ENCODE measurements at places on chromosomes 4 and X. TPM values are rescaled to one million over a fixed set of nuclear protein-coding genes. Genes with fewer than 3 reads are reported as not detected.

DNA sequence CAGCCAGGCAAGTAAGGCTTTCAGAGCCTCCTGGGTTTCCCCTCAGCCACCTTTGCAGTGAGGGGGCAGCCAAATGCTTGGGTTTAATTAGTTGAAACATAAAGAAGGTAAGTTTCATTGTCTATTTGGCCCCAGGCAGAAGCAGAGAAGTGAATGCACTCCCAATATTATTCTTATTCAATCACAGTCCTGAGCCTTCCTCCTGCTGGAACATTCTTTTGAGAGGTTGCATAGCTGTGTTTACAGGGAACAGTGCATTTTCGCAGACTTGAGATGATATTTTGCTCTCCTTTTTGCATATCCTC is 13.9 kb downstream of the SLC2A9 start:
- no peak for DNase-seq

DNA sequence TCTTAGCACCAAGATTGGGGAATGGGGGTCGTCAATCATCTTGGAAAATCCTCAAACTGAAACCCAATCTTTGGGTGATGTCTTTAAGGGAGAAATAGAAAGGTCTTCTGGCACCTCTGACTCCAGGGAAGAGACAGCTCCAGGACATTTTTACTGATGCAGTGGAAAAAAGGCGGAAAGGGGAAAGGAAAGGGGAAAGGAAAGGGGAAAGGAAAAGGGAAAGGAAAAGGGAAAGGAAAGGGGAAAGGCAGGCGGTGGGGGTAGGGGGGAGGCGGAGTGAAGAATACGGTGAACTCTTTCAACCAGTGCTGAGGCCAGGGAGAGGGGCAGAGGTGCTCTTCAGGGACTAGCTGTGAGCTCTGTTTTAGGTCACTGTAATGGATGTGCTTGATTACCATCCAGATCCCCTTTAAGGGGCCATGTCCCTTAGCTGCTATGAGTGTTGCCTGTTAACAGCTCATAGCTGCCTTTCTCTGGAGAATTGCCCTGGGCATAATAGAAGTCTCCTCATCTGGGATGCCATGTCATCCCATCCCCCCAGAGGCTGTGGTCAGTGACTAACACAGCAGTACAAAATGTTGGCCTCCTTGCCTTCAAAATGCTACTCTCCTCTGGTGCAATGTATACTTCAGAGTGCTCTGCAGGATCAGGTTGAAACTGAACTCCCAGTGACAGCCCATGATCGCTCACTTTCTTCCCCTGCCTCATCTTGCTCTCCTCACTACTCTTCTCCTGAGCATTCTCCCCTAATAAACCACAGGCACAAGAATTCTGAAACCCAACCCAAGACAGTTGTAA is 92.4 kb upstream of the AP1S2 start:
- DNase-seq = no peak

PAQR3 gene
- 19.8 TPM for total RNA-seq

LEF1 gene
- total RNA-seq = 0.84 TPM

DNA sequence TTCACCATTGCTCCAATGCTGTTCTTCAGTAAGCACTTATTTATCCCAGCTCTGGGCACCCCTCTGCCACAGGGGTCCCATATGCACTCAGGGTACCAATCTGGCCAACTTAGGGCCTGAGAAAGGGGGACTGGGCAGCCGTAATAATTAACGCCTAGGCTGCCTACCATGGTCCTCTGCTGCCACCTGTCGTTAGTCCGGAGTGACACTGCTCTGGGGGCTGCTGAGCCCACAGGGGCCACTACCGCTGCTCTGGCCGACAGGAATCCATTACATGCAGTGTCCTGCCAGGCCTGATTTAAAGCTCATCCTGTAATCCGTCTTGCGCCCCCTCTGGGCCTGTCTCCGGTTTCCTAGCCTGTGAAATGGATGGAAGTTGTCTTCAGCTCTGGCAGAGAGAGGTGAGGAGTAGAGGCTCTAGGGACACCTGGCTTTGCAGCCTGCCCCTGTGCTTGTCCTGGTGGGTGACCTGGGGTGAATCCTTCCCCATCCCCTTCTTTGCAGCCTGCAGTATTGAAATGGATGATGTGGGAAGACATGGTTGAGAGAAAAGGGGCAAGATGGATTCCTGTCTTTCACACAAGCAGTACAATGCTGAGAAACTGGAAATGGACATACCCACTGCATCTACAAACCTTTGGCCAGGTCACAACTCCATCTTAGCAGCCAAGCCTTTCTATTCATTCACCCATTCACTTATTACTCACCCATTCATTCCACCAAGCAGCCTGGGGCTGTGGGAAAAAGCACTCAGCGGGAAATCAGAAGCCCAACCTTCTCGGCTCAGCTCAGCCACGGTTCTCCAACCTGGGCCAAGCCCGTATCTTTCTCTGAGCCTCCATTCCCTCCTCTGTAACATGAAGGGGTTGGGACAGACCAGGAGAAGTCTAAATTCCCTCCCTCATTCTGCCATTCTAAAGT is 116.3 kb upstream of the NALF2 start:
- DNase-seq = peak; percentile 56

MTMR8 gene
- 0.84 TPM for total RNA-seq

- DNase-seq = peak; percentile 65
These were observed 141.7 kb downstream of the HHIP start for GRCh38 chr4:144787365-144788258.
